ENCODE measurements at places on chromosomes 7 and 10.

GRCh38 chr7:127448566-127448965 lies 56.1 kb upstream of the ZNF800 start:
- no peak for DNase-seq

DNA sequence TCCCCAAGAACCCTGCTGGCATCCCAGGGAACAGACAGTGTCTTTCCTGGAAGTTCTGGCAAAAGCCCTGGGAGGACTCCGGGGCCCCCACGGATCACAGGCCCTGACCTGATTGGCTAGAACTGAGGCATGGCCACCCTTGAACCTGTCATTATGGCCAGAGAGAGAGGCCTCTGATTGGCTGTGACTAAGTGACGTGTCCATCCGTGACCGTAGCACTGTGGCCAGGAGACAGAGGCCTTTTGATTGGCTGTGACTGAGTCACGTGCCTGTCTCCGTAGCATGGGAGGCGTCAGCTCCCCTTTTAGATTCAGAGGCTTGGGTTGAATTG lies 163.8 kb downstream of the RGS10 start:
- no peak for DNase-seq

GRCh38 chr7:100888988-100889750 lies at the start of gene UFSP1:
TSS of gene UFSP1 (minus strand) at chr7:100889715. CDS start at chr7:100889271, 444 bp downstream.
- DNase-seq: no peak

- peak; percentile 69 for DNase-seq
Measured at GRCh38 chr7:123260428-123260960, 60.7 kb upstream of the SLC13A1 start.

DNA sequence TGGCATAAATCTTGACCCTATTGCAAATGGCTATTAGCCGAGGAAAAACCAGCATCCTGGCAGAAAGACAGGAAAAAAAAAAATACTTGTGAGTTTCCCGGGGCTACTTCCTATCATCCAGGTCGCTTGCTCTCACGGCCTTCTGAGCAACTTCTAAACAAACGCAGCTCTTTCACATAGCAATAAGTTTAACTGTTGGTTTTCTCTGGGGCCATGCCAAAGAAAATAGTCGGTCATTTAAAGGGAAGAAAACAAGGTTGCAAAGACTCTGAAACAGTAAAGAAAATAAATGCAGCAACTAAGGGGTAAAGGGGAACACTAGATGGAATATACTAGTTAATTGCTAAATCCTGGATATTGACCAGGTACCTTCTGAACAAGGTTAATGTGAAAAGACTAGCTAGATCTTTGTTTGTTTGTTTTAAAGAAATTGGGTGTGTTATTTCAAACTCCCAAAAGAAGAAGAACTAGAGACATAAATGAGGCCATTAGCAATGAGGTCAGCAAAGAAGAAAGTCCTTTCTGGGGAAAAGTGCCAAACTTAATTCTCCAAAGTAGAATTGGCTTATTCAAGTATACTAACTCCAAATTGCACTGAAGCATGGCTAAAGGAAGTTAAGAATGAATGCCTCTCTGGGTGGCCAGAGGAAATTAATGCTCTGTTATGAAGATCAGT lies 54.2 kb downstream of the SLC39A12 start:
- DNase-seq: no peak

DNA sequence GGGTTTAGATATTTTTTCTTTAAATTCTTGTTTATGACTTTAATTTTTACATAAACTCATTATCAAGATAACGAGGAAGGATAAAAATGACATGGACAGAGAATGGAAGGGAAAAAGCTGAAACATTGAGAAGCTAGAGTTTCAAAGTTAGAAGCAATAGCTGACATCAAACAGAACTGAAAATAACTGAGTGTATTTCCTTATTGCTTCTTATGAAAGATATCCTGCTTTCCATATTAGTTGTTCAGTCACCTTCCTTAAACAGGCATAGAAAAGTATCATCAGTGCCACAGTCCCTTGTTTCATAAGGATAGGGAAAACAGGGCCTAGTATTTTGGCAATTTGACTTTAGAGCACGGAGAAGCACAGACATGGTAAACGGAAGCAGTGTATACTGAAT lies 460.5 kb upstream of the GHITM start:
- DNase-seq: no peak

DNA sequence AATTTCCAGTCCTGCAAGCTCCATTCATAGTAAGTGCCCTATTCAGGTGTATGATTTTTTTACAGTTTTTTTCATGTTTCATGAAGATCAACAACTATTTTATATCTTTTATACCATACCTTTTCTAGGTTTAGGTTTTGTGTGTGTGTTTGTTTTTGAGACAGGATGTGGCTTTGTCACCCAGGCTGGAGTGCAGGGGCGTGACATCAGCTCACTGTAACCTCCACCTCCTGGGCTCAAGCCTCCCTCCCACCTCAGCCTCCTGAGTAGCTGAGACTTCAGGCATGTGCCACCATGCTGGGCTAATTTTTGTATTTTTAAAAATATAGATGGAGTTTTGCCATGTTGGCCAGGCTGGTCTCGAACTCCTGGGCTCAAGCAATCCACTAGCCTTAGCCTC lies 35.0 kb downstream of the ARMH3 start:
- DNase-seq: no peak

DNA sequence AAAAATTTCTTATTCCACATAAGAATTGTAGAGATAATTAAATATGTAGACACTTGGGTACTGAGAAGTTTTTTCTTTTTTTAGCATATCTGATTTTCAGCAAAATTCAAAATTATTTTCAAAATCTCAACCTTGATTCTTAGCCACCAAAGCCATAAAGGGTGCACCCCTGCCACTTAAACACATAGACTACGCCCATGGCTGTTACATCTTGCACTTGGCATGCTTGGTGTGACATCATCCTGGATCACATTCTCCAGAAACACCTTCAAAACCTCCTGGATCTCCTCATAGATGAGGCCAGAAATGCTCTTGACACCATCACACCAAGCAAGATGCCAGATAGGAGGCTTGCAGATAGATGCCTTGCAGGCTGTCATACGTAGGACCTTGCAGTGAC lies 89.1 kb upstream of the KLF14 start:
- DNase-seq: no peak

DNA sequence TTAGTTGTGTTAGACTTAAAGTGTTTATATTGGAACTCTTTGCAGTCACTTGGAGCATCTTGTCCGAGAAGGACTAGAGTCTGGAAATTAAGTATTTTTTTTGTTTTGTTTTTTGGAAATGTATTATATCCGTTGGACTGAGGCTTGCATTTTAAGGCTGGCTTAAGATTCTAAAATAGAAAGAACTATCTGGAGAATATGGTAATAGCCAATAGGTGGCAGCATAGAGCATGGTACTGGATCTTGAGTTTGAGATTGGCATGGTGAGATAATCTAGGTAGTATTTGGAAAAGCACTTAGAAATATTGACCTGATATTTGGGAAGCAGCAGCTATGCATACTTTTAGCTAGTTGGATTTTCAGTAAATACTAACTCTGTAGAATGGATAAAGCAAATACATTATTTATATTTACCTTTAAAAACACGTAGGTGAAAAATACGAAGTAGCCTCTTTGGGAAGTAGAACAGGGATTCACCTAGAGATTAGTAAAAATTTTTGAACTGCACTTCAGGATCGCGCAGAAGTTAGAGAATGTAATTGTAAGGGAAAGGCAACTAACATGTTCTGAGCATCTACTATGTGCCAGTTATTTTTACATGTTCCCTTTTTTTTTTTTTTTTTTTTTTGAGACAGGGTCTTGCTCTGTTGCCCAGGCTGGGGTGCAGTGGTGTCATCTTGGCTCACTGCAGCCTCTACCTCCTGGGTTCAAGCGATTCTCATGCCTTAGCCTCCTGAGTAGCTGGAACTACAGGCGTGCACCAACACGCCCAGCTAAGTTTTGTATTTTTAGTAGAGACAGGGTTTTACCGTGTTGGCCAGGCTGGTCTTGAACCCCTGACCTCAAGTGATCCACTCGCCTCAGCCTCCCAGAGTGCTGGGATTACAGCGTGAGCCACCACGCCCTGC lies 78.6 kb downstream of the LCOR start:
- DNase-seq: peak; percentile 13

DNA sequence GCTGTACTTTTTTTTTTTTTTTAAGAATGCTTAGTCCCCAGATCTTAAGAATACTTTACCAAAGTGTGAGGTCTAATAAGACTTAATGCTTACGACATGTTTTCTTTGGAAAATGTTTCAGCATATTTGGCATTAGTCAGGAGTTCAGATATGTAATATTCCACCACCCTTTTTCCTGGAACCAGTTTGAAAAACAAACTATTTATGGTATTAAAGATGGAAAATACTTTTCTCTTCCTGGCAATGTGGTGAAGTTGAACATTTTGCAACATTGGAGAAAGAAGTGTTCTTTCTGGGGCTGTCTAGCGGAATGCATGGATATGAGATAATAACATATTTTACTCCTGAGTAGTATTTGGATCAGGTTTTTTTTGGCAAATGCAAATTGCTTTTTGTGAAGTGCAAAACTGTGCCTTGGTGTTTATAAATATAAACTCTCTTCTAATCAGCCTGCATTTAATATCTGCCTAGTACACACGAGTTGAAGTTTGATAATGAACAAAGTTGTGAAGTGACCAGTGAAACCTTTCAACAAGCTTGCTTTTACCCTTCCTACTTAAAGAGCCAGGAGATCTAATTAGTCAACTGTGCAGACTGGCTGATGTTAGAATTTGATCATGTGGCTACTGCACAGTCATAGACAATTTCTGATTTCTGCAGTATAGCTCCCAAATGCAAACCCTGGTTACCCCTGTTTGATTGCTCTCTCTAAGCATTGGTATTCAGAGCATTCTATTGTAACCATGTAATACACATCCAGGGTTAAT lies 20.9 kb downstream of the MAP3K8 start:
- DNase-seq: no peak

- peak; percentile 38 for DNase-seq
Measured at GRCh38 chr7:107045195-107045960, 873 bp downstream of the PRKAR2B start.

DNA sequence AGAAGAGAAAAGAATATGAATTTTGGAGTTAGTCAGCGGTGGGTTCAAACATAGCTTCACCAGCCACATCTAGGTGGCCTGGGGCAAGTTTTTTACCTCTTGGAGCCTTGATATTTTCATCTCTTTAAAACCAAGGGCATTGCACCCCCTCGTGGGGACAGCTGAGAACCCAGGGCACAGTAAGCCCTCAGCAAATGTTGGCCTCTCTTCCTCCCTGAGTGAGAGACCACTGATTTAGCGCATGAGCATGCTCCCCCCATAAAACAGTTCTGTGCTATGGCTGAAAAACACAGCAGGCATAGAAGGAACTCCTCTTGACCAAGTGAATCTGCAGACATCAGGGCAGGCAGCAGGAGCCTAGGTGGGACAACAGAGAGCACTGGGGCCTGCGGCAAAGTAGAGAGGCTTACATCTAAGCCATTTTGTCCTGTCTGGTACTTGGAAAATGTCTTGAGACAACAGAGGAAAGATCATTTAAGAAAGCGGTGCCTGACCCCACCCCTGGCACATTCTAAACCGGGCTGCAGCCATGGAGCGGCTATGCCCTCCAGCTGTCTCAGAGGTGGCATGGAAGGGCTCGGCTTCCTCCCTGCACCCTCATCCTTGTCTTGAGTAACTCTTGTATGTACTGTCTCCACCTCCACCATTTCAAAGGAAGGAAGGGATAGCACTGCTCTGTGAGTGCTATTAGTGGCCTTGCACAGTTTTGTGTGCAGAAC lies 94.7 kb downstream of the ARHGAP22 start:
- DNase-seq: no peak

DNA sequence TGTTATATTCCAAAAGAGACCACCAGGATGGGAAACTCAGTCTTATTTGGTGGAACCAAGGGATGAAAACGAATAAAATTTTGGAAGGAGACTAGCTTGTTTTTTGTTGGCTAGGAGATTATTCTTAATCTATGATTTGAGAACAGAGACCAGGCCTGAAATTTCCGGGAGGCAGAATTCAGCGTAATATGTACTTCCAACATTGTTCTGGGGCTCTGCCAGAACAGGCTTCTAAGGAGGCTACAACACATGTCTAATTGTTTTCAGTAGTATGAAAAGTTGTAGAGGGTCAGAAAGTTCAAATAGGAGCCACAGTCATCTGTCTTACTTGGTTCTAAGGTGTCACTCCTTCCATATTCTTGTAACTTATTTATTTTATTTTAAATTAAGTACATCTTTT lies 1.7 kb downstream of the DDX21 start:
- no peak for DNase-seq

GRCh38 chr10:109866168-109866994 lies 56.9 kb downstream of the XPNPEP1 start:
- DNase-seq: peak; percentile 10

GRCh38 chr10:74836877-74837276 lies 10.5 kb downstream of the KAT6B start:
- no peak for DNase-seq

- no peak for DNase-seq
Measured at GRCh38 chr10:70807556-70807955, 8.2 kb upstream of the SGPL1 start.

GRCh38 chr10:69222157-69223027 lies 2.3 kb downstream of the HKDC1 start:
- peak; percentile 22 for DNase-seq

Data from NCI-H1105 treated with DMSO at 0.1 percent for 48 hours (cell line).